Stimulated activated CD4-positive, alpha-beta T cell treated with anti-CD3 and anti-CD28 coated beads, Interleukin-1b, Interleukin-23, amount 100 ng/mL, for 24 hours (primary cell): ENCODE measurements at places on chromosomes 11 and 22.

GRCh38 chr11:68263444-68264035 lies 8.2 kb downstream of the C11orf24 start:
- no peak for DNase-seq

GRCh38 chr11:856397-856796 lies 13.7 kb downstream of the TSPAN4 start:
- no peak for DNase-seq

DNA sequence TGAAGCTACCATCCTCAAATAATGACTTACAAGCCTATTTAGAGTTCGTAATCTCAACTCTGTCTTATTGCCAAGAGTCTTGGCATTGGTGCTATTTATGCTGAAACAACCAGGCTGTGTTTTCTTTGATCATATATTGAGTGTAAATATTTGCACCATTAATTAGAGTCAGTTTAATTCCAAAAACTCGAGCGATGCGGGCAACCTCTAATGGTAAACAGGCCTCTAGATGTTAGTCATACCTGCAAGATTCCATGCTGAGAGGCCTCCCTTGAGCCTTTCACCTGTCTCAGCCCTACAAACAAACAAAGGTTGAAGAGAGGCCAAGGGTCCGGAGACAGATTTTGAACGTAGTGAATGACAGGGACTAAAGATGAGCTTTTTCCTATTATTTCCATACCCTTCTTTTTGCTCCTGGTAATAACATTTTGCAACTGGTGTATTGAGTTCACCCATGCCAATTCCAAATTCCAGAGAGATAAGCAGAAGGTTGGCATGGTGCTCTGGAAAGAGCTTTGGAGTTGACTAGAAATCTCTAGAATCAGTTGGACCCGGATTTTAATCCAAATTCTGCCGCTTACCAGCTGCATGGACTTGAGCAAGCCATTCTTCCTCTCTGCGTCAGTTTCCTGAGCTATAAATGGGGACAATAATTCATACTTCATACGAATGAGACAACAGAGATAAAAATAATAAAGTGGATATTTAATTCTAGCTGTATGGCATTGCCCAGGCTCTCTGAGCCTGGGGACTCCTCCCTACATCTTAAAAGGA lies 99.1 kb upstream of the ANO1 start:
- DNase-seq, result no peak

- no peak for DNase-seq
Observed at GRCh38 chr11:134100171-134100570, 31.3 kb downstream of the JAM3 start.

- no peak for DNase-seq
Observed at GRCh38 chr11:83477772-83478171, 191.6 kb upstream of the CCDC90B start.
